Right renal cortex interstitium (tissue), 3 donors: ENCODE measurements at places on chromosomes 2 and 18. TPM values are rescaled to one million over a fixed set of nuclear protein-coding genes. Genes with fewer than 3 reads are reported as not detected.

Gene SEMA4F
- 5.8 TPM for polyA plus RNA-seq

Gene ORC2
- polyA plus RNA-seq: 31.8 TPM

Gene SALL3
- polyA plus RNA-seq: 8.7 TPM

Gene NLRC4
- polyA plus RNA-seq: 1.00 TPM

Gene STARD6
- 0.58 TPM for polyA plus RNA-seq

Gene CAPN14
- 0.04 TPM for polyA plus RNA-seq

Gene LIPT1
- polyA plus RNA-seq: 13.6 TPM

Gene KCNIP3
- 14.0 TPM for polyA plus RNA-seq

Gene SULT1C2
- 42.7 TPM for polyA plus RNA-seq

Gene ATP5MC3
- polyA plus RNA-seq: 367 TPM

Gene CFC1
- polyA plus RNA-seq: not detected

Gene POLE4
- polyA plus RNA-seq: 43.9 TPM

Gene CFAP221
- polyA plus RNA-seq: 19.6 TPM

Gene PARD6G
- polyA plus RNA-seq: 30.2 TPM

Gene GREB1
- polyA plus RNA-seq: 10.8 TPM

Gene SMAD7
- 67.8 TPM for polyA plus RNA-seq

Gene HRH4
- polyA plus RNA-seq: not detected
